PC-9 (cell line): ENCODE measurements at places on chromosomes 3 and 15.

- no peak for DNase-seq
These were observed 512.6 kb upstream of the ADAMTS9 start for GRCh38 chr3:65200310-65200970.

DNA sequence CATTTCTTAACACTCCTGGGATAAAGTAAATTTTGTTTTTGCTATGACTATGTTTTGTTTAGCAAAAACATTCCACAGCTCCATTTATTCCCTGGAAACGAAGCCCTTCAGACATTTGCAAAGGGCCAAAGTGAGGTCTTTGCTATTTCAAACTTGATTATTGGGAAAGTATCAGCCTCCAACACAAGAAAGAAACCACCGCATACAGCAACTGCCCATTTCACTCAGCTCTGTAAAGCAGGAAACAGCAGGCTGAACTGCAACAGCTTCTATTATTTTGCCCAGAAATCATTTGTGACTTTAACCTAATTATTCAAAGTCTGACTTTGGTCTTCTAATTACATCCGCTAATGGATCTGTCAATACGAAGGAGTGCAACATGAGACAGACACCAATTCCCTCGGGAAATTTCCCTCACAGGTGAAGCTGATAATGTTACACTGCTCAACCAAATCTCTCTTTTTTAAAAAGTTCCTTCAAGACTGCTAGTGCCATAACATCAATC lies 72.1 kb downstream of the RFTN1 start:
- no peak for DNase-seq

- DNase-seq: no peak
These were observed 32.1 kb upstream of the AP4E1 start for GRCh38 chr15:50876260-50876988.

GRCh38 chr15:39230205-39230907 lies 350.5 kb upstream of the THBS1 start:
- DNase-seq: no peak

- DNase-seq: no peak
These were observed 21.5 kb downstream of the CIAO2A start for GRCh38 chr15:64071931-64072765.

DNA sequence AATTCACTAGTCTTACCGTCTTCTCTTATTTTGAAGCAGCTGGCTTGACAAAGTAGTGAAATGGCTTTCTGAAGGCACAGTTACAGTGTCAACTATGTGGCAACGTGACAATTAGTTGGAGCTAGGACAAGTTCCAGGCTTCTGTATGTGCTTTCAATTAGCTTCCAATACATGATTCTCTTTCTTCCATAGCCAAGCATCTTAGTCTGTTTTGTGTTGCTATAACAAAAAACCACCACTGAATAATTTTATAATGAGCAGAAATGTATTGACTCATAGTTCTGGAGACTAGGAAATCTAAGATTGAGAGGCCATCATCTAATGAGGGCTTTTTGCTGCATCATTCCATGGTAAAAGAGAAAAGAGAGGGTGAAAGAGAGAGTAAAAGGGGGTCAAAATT lies 365.1 kb upstream of the PLSCR5 start:
- no peak for DNase-seq

DNA sequence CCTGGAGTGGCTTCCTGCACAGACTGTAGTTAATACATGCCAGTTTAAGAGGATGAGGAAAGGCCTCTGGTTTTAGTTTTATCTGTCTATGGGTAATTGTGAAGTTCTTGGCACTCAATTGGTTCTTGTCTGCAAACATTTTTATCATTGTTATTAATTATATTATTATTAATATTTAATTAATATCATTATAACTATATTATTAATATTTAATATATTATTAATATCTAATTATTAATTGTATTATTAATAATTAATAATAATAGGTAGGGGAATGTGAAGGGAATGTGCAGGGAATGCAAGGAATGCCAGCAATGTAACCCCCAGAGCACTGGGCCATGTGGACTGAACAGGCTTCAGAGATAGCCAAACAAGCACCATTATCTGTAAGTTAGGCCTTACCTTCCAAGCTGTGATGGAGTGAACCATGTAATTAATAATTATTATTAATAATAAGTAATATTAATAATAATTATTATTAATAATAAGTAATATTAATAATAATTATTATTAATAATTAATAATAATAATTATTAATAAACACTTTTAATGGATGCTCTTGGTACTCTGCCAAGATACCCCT lies 79.8 kb upstream of the NMNAT3 start:
- no peak for DNase-seq

DNA sequence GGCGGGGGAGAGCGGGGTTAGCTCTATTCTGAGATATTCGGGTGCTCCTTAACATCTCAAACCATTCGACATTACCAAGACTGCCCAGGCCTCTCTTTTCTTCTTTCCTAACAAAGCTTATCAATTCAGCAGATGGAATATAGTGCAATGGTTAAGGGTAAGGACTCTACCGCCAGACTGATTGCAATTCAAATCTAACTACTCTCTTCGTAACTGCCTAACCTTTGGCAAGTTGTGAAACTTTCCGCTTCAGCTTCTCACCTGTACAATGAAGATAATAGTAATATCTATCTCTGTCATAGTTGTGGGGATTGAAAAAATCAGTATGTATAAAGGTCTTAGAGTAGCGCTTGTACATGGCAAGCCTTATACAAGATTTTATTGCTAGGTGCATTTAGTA lies 972 bp downstream of the UBA5 start:
- DNase-seq: no peak

DNA sequence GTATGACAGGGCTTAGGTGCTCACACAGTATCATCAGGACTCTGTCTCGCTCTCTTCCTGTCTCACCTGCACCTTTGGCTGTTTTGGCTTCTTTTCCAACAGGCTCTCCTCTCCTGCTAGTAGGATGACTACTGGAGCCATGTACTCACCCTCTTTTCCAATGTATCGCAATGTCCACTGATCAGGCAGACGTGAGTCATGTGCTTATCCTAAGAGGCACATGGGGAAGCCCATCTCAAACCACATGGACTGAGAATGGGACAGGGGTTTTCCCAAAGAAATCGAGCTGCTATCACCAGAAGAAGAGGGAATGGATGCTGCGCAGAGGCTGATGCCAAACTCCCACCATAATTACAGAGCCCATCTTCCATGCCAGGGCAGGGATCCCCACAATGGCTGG lies 180.6 kb downstream of the IL5RA start:
- DNase-seq: no peak
